RPMI8226 (cell line): ENCODE measurements at places on chromosomes 7 and 10.

GRCh38 chr7:38600741-38601140, 30.4 kb downstream of the AMPH start:
- DNase-seq = no peak

- no peak for DNase-seq
Observed at GRCh38 chr7:21651697-21652096, 108.9 kb downstream of the DNAH11 start.

- no peak for DNase-seq
Observed at GRCh38 chr7:70143075-70144044, 545.1 kb downstream of the AUTS2 start.

- no peak for DNase-seq
Observed at GRCh38 chr7:19066170-19066569, 51.3 kb downstream of the TWIST1 start.

DNA sequence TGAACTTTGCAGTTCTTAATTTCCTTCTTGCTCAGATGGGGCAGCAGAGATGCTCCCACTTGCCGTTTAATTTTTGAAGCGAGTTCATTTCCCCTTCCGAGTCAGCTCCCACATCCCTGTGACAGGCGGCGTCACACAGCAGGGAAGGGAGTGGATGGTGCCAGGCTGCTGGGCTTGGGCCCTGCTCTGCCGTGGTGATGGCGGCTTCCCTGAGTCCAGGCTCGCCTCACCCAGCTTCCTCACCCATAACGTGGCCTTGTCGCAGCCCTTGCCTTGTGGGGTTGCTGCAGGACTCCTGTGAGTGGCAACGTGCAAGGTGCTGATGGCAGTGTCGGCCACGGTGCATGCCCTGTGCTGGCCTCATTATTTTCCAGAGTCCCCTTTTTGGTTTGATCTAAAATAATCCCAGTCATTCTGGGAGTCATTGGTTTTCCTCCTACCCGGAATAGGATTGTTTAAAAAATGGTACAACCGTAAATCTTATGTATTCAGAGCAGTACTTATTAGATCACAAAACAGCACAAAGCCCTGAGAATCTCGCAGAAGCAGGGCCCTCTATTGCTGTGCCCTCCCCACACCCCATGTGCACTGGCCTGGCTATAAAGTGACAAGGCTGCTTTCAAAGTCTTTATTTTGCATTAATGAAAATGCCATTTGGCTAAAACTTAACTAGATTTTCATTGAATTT, 260.1 kb downstream of the WDR37 start:
- DNase-seq = no peak

GRCh38 chr7:45072131-45073030, 16.4 kb downstream of the NACAD start:
- DNase-seq = no peak

DNA sequence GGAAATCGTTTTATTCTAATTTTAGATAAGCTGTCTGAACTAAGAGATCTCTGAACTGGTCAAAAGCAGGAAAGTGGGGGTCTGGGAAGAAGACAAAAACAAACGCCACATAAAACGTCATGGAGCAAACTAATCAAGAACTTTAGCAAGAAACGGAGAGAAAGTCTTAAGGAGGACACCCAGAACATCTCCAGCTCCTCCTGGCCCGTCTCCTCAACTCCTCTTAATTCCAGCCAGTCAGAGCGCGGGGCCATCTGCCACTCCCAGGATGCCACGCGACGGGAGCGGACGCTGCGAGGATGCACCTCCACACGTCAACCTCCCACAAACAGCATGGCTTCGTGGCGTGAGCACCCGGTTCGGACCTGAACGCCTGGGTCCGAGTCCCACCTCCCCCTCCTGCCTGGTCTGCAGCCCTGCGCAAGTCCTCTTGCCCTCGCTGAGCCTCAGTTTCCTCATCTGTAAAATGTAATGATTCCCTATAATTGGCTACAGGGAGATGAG, 598 bp downstream of the MMS19 start:
- DNase-seq = peak; percentile 79

DNA sequence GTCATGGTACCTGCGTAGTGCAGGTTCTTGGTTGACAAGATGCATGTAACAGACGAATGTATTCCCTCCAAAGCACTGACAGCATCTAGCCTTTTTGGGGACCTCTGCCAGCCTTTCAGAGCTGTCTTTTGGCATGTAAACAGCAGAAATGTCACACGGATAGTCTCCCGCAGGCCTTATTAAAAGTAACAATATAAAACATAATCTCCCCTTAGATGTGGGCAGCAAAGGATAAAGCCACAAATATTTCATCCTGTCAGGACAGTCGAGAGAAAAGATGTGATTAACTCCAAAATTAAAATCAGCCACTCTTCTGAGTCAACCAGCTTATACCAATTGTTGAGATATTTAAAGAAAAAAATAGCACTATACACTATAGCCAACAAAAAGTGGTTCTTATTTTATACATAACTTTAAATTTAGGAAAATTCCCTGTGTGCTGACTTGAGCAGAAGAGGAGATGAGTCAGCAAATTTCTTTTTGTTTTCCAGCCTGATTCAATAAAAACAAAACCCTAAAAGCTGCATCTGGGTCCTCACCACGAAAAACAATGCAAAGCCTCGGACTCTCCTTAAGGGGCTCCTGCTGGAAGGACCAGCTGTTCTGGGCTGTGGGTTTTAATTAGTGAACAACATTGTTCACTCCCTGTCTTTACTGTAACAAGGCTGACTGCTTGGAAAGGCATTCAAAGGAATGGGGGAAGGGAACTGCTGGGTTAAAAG, 240.2 kb downstream of the ADAM12 start:
- DNase-seq = no peak

- peak; percentile 6 for DNase-seq
Observed at GRCh38 chr7:36440880-36441279, 51.2 kb downstream of the ANLN start.

GRCh38 chr7:80622541-80622940, 15.9 kb upstream of the CD36 start:
- no peak for DNase-seq

DNA sequence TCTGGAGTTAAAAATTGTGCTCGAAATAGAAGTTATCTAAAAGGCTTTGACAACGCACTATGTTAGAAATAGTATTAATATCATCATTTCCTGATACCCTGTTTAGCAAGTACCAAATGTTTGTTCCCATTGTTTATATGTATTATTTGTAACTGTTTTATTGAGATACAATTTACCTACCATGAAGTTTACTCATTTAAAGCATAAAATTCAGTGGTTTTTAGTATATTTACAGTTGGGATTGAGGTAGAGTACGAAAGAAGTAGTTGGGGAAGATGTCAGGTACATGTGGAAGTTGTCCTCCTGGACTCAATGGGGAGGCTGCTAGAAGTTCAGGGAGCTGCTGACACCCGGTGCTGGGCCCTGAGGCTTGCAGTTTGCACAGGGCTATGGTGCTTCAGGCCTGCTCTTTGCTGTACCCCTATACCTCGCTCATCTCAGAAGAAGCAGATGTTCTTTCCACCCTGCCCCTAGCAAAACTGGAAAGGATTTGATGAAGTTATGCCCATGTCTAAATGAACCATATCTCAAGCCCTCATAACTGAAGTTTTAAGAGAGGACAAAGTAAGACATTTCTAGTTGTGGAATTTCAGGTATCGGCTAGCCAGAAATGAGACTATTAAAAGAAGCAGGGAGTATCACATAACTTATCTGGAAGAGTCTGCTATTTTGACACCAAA, 25.2 kb upstream of the WNT16 start:
- DNase-seq = no peak

DNA sequence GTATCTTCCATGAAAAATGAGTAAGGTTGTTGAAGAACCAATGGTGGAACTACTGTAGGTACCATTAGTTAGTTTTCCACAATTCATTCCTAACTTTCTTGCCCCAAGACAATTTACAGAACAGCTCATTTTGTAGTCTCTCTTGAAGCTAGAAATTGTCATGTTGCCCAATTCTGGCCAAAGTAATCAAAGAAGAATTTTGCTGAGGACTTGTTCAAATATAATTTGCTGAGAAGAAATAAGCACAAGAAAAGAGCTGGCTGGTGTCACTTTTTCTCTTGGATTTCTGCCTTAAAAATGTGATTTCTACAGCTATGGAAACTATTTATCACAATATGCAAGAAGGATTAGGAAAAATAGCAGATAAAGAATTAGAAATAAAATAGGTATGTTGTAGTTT, 199.2 kb upstream of the SEMA3A start:
- DNase-seq = no peak

DNA sequence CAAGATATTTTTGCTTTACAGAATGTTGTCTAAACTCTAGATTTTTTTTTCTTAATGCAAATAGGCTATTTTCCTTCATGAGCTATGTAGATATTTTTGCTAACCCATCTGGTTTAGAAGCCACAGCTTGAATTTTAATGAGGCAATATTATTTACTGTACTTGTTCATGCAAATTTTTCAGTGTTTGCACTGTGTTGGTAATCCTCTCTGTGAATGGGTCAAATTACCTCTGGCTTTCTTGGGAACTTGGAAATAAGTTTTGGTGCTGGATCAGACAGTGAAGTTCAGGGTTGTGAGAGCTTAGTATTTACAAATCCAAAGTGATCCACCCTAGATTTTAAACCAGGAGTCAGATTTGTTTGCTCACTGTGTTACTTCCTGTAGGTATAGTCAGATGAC, 686.9 kb downstream of the NXPH1 start:
- DNase-seq = no peak

GRCh38 chr7:20158684-20159083, 58.5 kb downstream of the MACC1 start:
- no peak for DNase-seq

DNA sequence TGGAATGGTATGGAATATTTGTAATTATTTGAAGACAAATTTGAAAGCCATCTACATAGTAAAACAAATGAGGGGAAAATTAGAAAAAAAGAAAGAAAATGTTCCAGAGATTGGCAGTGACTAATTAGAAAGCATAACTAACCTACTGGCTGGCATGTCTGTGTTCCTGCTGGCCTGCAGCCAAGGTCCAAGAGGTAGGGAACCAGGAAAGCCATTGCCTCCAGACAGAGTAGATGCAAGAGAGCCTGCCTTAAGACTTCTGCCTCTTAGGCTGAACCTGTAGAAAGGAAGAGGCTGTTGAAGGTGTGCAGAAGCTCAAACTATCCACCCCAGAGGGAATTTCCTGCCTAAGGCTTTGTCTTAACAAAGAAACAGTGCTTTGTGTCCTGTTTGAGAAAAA, 982.0 kb downstream of the SORCS1 start:
- DNase-seq = no peak

DNA sequence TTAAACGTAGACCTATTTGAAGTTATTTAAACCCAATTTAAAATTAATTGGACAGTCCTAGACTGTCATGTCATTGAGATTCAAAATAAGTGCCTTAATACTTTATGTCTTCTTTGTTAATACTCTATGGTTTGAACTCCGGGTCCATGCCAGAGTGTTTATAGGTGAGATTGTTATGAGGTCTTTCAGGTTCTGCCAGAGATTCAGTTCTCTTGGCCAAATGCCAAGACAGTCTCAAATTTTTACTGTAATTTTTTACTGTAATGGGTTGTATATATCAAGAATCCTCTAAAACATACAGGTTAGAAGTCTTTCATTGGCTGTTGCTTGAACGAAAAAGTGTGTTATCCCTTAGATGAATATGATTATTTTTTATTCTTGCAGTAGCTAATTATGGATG, 3.9 kb downstream of the ADD3 start:
- no peak for DNase-seq

DNA sequence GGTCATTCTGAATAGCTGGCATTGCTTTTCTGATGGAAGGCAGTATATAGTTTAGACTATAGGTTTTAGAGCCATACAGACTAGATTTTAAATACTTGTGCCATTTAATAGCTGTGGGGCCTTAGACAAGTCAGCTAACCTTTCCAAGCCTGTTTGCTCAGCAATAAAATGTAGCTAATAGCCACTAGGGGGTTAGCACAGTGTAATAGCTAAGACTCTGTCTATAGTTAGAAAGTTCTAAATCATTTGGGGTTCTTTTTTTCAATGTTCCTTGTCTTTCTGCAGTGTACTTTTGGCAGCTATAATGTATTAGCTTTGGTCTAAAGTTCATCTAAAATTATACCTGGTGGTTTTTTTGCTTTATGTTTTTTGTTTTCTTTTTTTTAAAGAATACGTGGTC, 7.5 kb upstream of the KIFBP start:
- DNase-seq = no peak

- DNase-seq = no peak
Observed at GRCh38 chr7:37683246-37684120, at the start of gene GPR141. Gene GPR141, plus strand, starts transcription at chr7:37683766. Its CDS starts 56,628 bp downstream, at chr7:37740394.

DNA sequence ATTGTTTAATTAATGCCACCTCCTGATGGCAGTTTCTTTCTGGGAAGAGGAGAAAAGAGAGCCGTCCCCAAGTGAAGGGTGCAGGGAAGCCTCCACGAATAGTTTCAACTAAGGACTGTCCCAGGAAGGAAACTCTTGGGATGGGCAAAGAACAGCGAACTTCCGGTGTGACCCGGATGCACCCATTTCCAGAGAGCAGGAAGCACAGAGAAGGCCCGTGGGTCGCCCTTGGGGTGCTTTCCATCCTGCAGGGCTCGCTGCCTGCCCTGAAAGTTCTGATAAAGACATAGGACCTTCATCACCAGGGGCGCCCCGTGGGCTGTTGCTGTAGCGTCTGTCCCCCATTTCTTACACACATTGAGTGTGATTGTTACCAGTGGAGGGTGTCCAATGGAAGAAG, 27.0 kb downstream of the GTF2I start:
- no peak for DNase-seq

DNA sequence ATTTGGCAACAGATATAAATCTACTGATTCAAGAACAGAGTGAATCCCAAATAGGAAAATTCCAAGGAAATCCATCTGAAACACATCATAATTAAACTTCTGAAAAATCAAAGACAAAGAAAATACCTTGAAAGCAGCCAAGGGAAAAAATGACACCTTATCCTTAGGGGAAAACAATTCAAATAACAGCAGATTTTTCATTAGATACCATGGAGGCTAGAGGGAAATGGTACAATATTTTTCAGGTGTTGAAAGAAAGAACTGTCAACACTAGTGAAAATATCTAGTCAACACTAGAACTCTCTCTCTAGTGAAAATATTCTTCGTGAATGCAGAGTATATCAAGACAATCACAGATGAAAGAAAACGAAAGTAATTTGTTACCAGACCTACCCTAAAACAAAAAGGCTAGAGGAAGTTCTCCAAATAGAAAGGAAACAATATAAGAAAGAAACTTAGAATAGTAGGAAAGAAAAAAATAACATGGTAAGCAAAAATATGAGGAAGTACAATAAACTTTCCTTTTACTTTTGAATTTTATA, 5.7 kb upstream of the FAM241B start:
- DNase-seq = no peak

DNA sequence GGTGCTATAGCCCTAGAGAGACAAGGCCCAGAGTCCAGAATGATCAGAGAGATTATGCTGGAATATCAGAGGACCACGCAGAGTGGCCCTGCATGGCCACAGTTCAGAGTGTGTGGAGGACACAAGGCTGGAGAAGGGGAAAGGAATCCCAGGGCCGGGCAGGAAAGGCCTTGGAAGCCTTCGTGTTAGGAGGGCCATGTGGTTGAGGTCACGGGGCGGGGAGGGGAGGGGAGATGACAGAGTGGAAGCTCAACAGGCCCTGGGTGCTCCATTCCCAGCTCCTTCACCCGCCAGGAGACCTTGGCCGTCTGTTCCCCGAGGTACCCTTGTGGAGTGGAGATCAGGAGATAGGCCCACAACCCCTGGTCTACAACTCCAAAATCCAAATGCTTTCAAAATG, 13.2 kb upstream of the EN2 start:
- DNase-seq = no peak

- DNase-seq = no peak
Observed at GRCh38 chr7:153943861-153944260, 108.3 kb upstream of the DPP6 start.
